ENCODE measurements at places on chromosomes 16 and 17. TPM values are rescaled to one million over a fixed set of nuclear protein-coding genes. Genes with fewer than 3 reads are reported as not detected.

The EFNB3 gene
- total RNA-seq: not detected

The TBC1D3I gene
- total RNA-seq: not detected

The ZNF597 gene
- 0.21 TPM for total RNA-seq

The TMIGD1 gene
- total RNA-seq: not detected

The PIK3R5 gene
- total RNA-seq: 42.0 TPM

- H3K4me3 ChIP-seq: no peak overlapping the region
- no peaks in the 10 kb centered on the region for H3K36me3 ChIP-seq
- no peak overlapping the region for H3K27ac ChIP-seq
- no peak for DNase-seq
- H3K27me3 ChIP-seq: no peaks in the 10 kb centered on the region
Observed at GRCh38 chr16:82033006-82033405, 2.0 kb upstream of the HSD17B2 start.

DNA sequence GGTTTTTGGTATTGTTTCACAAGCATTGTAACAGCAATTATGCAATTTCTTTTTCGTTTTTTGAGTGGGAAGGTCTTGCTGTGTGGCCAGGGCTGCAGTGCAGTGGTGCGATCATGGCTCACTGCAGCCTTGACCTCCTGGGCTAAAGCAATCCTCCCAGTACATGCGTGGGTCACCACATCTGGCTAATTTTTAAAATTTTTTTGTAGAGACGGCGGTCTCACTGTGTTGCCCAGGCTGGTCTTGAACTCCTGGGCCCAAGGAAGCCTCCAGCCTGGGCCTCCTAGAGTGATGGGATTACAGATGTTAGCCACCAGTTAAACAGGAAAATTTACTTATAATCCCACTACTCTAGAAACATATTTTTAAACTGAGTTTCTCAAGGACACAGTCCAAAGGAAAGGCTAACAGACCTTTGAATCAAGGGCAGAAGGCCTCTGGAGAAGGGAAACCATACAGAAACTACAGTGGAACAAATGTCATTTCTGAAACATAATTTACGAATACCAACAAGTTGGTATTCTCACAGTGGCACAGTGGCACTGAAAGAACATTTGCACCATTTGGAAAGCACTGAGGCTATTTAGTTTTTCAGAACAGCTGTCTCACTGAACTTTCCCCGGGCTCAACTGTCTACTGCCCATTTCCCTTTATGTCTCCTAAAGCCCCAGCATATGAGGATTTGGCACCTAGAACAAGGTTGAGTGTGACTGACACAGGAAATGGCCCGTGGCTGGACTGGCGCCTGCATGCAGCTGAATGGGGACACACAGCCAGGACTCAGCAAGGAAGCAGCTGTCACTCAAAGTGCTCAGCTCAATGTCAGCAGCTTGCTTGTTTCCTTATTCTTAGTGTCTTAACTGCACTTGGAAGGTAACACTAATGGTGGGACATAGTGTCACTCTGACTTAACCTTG is 2.8 kb upstream of the PRKAR1A start:
- H3K4me3 ChIP-seq: no peak overlapping the region
- DNase-seq: no peak
- no peaks in the 10 kb centered on the region for H3K27me3 ChIP-seq
- H3K27ac ChIP-seq: no peak overlapping the region
- no peaks in the 10 kb centered on the region for H3K4me1 ChIP-seq
- no peaks in the 10 kb centered on the region for H3K36me3 ChIP-seq

- H3K27ac ChIP-seq: no peak overlapping the region
- H3K36me3 ChIP-seq: no peaks in the 10 kb centered on the region
- H3K4me3 ChIP-seq: no peak overlapping the region
- no peak for DNase-seq
Observed at GRCh38 chr17:3531266-3532101, 26.1 kb downstream of the TRPV3 start.

GRCh38 chr17:45117848-45118646 is 14.3 kb downstream of the PLCD3 start:
- DNase-seq: peak; percentile 59
- no peaks in the 10 kb centered on the region for H3K27me3 ChIP-seq
- peaks cover 78% of the 10 kb centered on the region for H3K36me3 ChIP-seq
- H3K27ac ChIP-seq: peak overlapping the region; percentile 2
- H3K4me3 ChIP-seq: no peak overlapping the region

- no peak for DNase-seq
- H3K4me1 ChIP-seq: no peaks in the 10 kb centered on the region
- no peaks in the 10 kb centered on the region for H3K36me3 ChIP-seq
- H3K4me3 ChIP-seq: no peak overlapping the region
- no peak overlapping the region for H3K27ac ChIP-seq
Observed at GRCh38 chr16:9225527-9226316, 134.3 kb downstream of the HAPSTR1 start.

DNA sequence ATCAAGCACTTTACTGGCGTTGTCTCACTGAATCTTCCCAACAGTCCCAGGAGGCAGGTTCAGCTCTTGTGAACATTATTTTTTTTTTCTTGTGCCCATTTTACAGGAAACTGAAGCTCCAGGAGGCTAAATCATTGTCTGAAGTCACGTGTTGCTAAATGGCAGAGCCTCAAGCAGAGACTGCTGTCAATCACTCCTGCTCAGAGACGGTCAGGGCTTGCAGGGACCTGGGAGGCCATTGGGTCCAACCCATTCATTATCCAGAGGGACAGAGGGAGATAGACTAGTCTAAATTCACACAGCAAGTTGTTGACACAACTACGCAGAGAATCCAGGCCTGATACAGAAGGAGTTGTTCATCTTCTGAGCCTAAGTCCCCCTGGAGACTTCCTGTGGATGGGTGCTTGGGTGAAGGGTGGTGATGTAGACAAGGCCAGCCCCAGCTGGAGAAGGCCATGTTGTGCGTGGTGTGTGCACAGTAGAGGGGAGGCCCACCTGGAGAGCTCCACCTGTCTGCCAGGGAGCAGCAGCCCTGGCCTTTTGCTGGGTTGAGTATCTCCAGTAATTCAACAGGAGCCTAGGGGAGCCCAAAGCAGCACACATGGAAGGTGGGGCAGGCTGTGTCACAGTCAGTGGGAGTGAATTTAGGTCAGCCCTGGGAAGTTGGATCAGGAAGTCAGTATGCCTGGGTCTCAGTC is 24.3 kb upstream of the C1QL1 start:
- no peaks in the 10 kb centered on the region for H3K4me1 ChIP-seq
- H3K27ac ChIP-seq: no peak overlapping the region
- no peaks in the 10 kb centered on the region for H3K27me3 ChIP-seq
- no peaks in the 10 kb centered on the region for H3K36me3 ChIP-seq
- DNase-seq: no peak

DNA sequence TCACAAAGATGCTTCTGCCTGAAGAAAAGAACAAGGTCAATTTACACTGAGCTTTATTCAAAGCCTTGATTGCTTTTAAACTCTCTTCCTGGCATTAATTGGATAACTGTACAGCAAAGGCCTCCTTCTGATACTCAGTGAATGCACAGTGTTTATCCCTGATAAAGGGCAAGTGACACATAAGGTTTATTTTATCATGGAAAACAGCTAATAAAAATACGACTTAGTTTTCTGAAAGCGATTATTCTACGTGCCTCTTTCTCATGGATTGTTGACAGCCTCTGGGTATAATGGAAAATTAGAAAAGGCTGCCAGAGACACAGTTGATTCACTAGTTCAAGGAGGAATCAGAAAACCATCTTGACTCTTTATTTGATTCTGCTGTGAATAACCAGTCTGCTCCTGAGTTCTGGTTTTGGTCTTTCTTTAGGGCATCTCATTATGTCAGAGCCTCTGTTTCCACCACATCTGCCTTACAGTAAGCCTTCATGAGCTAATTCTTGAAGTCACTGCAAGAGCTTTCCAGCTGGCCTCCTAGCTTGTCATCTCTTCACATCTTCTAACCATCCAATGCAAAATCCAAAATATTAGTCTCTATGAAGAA is 212.9 kb downstream of the CNTNAP4 start:
- no peaks in the 10 kb centered on the region for H3K4me1 ChIP-seq
- no peaks in the 10 kb centered on the region for H3K36me3 ChIP-seq
- H3K27ac ChIP-seq: no peak overlapping the region
- H3K27me3 ChIP-seq: no peaks in the 10 kb centered on the region
- H3K4me3 ChIP-seq: no peak overlapping the region

DNA sequence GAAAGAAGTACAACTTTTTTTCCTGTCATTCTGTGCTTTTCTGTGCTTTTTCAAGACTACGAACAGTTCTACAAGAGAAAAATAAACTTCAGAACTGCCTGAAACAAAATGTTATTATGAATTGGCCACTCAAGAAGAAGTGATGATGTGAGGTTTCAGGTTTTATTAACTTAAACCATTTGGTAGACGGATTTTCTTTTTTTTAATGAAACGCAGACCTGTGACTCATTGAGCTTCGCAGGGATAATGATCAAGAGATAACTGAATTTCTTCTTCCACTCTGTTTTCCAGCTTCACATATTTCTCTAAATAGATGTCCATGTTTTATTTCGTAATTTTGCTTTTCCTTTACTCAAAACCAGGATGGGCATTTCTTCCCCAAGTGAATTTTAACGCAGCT is 32.7 kb downstream of the AIPL1 start:
- no peaks in the 10 kb centered on the region for H3K27me3 ChIP-seq
- H3K36me3 ChIP-seq: no peaks in the 10 kb centered on the region
- H3K4me3 ChIP-seq: no peak overlapping the region
- no peaks in the 10 kb centered on the region for H3K4me1 ChIP-seq
- DNase-seq: no peak
- no peak overlapping the region for H3K27ac ChIP-seq

GRCh38 chr16:86212706-86213436 is 297.5 kb upstream of the FOXF1 start:
- no peak overlapping the region for H3K4me3 ChIP-seq
- no peak overlapping the region for H3K27ac ChIP-seq
- H3K36me3 ChIP-seq: no peaks in the 10 kb centered on the region
- no peak for DNase-seq
- H3K4me1 ChIP-seq: no peaks in the 10 kb centered on the region

DNA sequence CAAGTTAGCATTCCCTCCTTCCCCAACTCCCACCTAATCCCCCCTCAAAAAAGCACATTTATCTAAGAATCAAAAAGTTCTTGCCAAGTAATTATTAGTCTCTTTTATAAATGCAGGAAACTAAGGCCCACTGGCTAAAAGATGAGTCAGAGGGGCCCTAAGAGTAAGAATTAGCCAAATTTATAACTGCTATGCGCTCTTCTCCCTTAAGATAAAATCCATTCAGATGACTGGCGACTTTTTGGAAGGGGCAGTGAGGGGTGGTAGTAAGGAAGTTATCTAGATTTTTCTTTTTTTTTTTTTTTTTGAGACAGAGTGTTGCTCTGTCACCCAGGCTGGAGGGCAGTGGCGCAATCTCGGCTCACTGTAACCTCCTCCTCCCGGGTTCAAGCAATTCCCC is 17.1 kb downstream of the ZNF652 start:
- DNase-seq: no peak
- H3K27ac ChIP-seq: no peak overlapping the region
- H3K4me3 ChIP-seq: no peak overlapping the region
- H3K4me1 ChIP-seq: no peaks in the 10 kb centered on the region
- no peaks in the 10 kb centered on the region for H3K36me3 ChIP-seq
- no peaks in the 10 kb centered on the region for H3K27me3 ChIP-seq

The FOXL1 gene
- 35.7 TPM for total RNA-seq

DNA sequence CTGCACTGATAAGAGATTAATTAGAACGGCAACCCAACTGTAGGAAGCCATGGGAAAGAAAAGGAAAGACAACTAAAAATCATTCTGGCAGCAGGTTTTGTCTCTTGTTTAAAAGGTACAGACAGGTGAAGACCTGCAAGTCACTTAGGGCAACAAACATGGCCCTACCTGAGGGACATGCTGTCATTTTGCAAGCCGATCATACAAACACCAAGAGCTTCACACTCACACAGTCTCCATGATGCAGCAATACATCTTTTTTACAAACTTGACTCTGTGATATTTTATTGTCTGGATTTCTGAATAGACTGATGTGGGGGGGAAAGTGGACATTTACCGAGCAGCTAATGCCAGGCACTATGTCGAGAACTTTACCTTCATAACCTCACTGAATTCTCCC is 101.8 kb downstream of the PARN start:
- H3K4me3 ChIP-seq: peak overlapping the region; percentile 52
- DNase-seq: no peak
- H3K4me1 ChIP-seq: peaks cover 24% of the 10 kb centered on the region
- H3K27ac ChIP-seq: peak overlapping the region; percentile 45

The KRTAP17-1 gene
- total RNA-seq: not detected

The TP53TG3D gene
- total RNA-seq: not detected

The CSH1 gene
- not detected for total RNA-seq

- H3K4me1 ChIP-seq: no peaks in the 10 kb centered on the region
- H3K36me3 ChIP-seq: no peaks in the 10 kb centered on the region
- H3K27me3 ChIP-seq: no peaks in the 10 kb centered on the region
- H3K27ac ChIP-seq: no peak overlapping the region
- H3K4me3 ChIP-seq: no peak overlapping the region
- no peak for DNase-seq
Observed at GRCh38 chr16:73265124-73265837, 217.4 kb upstream of the ZFHX3 start.

The SLFN12L gene
- not detected for total RNA-seq

DNA sequence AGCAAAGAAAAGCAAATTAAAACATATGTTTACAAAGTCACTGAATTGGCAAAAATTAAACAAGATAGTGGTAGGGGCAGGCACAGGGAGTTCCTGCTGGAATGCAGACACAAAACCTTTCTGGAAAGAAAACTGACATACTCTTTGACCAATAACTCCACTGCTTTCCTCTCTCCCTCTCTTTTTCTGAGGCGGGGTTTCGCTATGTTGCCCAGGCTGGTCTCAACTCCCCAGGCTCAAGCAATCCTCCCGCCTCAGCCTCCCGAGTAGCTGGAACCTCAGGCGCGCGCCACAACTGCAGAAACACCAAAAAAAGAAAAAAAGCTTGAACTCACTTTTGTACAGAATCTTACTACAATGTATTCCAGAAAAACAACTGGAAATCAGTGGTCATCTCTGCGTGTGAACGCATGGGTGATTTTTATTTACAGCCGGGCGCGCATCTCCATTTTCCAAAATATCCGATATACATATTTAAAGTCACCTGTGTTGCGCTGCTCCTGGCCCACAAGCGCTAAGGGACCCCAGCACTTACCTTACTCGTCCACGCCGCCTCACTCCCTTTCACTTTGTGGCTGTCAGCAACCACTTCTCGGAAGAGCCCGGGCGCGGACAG is 480 bp downstream of the TXNL4B start:
- DNase-seq: no peak
- H3K36me3 ChIP-seq: peaks cover 43% of the 10 kb centered on the region
- H3K27me3 ChIP-seq: no peaks in the 10 kb centered on the region
- H3K27ac ChIP-seq: peak overlapping the region; percentile 92

Measured in ascending aorta (tissue), 2 donors.